Activated naive CD8-positive, alpha-beta T cell treated with anti-CD3 and anti-CD28 coated beads, Interleukin-2, amount 50 U/mL, for 16 hours (primary cell): ENCODE measurements at places on chromosomes 13 and 19.

DNA sequence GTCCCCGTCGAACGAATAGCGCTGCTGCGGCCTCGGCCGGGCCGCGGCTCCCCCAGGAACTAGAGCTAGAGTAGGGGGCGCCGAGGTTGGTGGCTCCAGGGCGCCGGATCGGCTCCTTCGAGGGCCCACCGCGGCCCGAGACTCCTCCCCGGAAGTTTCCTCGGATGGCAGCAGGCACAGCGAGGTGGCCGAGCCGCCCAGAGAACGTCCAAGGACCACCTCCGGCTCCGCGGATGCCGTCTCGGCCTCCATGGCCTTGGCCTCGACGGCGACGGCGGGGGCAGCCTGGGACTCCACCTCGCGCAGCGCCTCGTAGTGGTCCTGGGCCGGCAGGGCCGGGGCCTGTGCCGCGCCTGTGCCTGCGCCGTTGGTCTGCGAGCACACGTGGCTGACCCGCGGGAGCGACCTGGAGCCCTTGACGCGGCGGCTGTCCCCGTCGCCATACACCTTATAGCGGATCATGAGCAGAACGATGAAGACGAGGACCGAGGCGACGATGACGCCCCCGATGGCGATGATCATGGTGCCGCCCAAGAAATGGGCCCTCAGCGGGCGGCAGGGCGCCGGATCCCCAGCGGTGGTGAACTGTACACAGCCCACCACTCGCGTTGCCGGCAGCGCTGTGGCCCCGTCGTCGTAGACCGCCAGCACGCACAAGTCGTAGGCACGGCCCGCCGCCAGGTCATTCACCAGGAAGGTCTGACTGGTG is 11.8 kb downstream of the IFNL1 start:
- no peak for DNase-seq

DNA sequence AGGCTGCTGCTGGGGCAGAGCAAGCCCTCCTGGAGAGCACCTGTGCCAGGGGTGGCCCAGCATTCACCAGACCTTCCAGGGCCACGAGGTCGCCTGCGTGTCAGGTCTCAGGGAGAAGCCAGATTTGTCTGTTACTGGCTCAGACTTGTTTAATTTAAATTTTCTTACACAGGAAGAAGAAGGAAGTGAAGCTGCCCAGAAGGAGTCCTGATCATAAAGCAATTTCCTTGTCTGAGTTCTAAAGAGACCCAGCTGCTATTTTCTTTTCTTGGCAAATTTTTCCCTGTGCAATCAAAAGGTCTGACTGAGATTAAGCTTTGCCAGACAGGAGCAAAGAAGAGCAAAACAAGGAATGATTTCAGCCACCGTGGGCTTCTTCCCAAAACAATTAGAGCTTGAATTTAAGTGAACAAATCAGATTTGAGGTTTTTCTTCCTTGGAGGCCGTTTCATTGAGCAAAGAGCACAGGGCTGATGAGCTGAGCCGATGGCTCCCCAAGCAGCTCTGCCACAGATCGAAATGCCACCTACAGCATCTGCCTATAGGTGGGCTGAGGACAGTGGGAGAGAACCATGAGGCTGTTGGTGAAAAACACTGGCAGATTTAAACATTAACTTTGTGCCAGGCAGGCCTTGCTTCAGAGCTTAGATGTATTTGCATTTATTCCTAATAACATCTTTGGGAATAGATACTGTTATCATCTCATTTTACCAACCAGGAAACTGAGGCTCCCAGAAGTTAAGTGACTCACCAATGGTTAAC is 40.1 kb downstream of the HSPH1 start:
- no peak for DNase-seq

DNA sequence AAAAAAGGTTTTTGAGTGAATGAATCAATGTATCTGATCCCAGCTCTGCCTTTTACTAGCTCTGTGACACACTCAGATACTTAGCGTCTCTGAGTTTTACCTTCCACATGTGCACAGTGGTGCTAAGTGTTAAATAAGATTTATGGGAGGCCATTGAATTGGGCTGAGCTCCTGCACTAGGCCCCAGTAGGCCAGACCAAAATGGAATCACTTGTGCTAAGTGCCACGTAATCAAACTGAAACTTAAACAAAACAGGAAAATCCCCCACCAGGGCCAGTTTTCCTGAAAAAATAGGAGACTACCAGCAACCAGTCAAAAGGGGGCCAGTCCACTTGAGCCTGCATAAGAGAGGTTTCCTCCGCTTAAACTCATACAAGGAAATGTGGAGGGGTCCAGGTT is 40.9 kb downstream of the GJA3 start:
- DNase-seq: no peak

- DNase-seq: no peak
Observed at GRCh38 chr13:111039735-111040134, 75.4 kb upstream of the ARHGEF7 start.

DNA sequence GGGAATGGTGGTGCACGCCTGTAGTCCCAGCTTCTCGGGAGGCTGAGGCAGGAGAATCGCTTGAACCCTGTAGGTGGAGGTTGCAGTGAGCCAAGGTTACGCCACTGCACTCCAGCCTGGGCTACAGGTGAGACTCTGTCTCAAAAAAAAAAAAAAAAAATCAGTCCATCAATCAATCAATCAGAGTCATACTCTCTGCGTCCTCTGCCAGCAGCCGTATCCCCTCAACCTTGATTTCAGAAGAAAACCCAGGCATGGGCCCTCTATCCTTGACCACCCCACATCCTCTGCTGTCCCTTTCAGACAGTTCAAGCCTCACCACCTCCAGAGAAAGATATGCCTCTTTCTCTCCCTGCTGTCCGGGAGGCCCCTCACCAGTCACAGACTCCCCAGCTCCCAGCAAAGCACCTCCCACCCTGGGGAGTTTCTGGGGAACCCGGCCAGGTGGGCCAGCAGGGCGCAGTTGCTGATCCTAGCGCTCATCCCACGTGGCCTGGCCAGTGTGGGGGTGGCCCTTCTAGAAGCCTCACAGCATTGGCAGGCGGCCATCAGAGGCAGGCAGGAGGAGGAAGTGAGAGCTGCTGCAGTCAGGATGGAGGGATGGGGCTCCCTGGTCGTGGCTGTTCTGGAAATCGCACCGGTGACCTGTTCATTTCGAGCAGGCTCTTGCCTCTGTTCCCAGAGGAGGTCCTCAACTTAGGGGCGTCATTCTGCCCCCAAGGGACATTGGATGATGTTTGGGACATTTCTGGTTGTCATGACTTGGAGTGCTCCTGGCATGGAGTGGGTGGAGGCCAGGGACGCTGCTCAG is 10.2 kb upstream of the JSRP1 start:
- no peak for DNase-seq

DNA sequence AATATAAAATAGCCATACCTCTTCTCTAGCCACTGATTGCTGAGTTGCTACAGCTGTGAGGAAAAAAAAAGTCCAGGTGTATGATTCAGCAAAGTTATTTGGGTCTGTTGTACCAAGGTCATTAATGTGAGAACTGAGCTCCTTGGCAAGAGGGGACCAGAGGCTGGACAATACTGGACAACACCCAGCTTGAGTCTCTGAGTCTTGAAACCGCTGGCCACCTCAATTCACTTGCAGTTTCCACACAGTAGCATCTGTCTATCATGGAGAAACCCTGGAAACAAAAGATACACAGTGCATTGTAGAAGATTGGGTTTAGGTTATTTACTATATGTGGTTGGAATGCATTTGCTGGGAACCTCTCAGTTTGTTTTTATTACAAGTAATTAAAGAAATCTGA is 60.4 kb downstream of the WDFY2 start:
- no peak for DNase-seq

DNA sequence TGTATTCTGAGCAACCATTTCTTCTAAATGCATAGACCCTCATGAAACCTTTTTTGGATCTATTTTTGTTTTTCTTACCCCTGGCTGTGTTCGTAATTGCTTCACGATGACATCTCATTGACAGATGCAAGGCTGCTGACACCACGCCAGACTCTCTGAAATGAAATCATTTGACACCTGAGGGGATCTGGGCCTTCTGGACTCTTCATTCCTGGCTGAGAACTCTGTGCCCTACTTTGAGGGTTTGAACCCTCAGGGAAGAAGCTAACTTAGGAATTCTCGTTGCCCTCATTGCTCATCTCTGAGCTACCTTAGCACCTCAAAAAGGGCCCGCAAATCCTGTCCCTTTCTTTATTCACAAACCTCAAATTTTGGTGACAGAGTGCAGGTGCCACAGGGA is 40.5 kb upstream of the NBEA start:
- DNase-seq: no peak

DNA sequence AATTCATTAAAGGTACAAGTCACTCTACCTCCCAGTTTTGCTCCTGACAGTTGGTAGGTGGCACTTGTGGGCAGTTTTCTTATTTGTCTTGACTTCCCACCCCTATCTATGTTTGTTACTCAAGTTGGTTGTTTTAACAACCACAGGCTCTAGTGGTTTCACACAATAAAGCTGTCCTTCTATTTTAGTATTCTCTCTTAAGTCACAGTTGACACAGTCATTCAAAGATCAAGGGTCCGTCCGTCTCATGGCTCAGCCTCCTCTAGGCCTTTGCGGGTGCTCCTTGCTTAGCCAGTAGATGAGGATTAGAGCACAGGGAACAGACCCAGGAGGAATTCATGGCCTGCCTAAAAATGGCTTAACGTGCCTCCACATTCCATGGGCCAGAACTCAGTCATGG is 573.7 kb downstream of the IRS2 start:
- DNase-seq: no peak

DNA sequence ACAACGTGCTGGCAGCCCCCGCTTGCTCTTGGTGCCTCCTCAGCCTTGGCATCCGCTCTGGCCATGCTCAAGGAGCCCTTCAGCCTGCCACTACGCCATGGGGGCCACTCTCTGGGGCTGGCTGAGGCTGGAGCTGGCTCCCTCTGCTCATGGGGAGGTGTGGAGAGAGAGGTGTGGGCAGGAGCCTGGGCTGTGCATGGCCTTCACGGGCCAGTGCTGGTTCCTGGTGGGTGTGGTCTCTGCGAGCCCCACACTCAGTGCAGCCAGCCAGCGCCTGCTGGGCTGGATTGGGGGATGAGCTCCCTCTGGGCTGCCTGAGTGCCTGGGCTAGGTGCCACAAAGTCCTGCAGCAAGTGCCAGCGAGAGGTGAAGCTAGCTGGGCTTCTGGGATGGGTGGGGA is 1289.1 kb downstream of the OLFM4 start:
- DNase-seq: no peak
